SIG-M5 (cell line): ENCODE measurements at places on chromosomes 3 and 15.

DNA sequence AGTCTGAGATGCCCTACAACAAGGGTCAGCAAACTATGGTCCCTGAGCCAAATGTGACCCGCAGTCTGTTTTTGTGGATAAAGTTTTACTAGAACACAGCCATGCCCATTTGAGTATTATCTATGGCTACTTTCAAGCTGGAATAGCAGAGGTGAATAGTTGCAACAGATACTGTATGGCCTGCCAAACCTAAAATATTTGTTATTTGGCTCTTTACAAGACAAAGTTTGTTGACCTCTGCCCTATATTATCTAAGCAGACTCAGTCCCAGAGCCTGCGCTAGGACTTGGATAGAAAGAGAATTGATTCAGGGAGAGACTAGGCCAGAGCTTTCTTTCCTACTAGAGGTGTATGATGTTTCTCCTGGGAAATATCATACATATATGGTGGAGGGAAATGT is 81.7 kb upstream of the NMNAT3 start:
- DNase-seq, result no peak

- no peak for DNase-seq
These were observed 20.1 kb upstream of the C3orf49 start for GRCh38 chr3:63798949-63799348.

DNA sequence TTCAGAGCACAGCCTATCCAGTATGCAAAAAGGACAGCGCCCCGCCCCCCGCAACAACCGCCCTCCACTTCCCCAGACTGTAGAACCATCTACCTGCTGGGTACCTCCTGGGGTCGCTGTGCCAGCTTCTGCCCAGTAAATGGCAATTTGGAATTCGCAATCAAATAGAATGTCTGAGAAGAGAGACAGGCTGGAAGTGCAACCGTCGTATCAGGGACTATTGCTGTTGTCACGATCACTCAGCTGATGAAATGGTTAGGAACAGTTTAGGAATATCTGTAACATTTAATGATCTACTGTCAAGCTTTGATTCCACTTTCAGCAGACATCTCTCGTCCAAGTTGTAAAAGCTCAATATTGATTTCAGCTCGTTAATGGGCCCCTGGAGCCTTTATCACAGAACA is 13.3 kb upstream of the PARL start:
- DNase-seq, result no peak

GRCh38 chr15:82810061-82810889 is 847 bp downstream of the WHAMM start:
- no peak for DNase-seq

- no peak for DNase-seq
These were observed 77.3 kb downstream of the HMG20A start for GRCh38 chr15:77497942-77498361.

GRCh38 chr3:20055020-20055775 is 15.0 kb downstream of the KAT2B start:
- DNase-seq, result no peak

- DNase-seq, result no peak
These were observed 61.5 kb upstream of the GRM7 start for GRCh38 chr3:6799264-6799915.

DNA sequence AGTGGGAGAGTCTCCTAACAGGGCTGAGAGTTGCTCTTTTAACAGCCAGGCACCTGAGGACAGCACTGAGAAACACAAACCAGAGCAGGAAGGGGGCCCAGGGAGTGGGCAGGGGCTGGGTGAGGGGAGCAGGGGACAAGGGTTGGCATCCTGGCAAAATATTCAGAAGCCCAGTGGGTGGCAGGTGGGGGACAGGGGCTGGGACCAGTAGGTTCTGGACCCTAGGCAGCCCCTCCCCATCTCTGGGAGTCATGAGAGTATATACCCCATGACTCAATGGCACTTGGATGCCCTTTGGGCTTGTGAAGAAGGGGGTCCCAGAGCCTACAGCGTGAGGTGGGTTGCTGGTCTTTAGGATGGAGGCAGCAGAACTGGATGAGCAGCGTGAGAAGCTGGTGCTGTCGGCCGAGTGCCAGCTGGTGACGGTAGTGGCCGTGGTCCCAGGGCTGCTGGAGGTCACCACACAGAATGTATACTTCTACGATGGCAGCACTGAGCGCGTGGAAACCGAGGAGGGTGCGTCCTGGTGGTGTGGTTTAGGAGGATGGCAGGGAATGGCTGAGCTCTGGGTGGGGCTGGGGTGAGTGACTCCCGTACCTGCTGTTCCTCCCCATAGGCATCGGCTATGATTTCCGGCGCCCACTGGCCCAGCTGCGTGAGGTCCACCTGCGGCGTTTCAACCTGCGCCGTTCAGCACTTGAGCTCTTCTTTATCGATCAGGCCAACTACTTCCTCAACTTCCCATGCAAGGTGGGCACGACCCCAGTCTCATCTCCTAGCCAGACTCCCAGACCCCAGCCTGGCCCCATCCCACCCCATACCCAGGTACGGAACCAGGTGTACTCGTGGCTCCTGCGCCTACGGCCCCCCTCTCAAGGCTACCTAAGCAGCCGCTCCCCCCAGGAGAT is 24.2 kb downstream of the NBEAL2 start:
- DNase-seq, result no peak

- no peak for DNase-seq
These were observed 646 bp downstream of the HRH1 start for GRCh38 chr3:11154953-11155325.
